Activated B cell treated with CpG ODN at 0.5 μM for 24 hours (primary cell): ENCODE measurements at places on chromosomes 1 and 21.

DNA sequence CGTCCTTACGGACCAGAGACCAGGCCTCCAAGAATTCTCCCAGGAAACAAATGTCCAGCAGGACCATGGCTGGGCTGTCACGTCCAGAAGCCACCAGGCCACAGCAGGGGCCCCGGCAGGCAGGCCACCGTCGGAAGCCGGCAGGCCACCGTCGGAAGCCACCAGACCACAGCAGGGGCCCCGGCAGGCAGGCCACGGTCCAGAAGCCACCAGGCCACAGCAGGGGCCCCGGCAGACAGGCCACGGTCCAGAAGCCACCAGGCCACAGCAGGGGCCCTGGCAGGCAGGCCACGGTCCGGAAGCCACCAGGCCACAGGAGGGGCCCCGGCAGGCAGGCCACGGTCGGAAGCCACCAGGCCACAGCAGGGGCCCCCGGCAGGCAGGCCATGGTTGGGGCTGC, 67.0 kb upstream of the PDE9A start:
- H3K4me3 ChIP-seq: no peak overlapping the region
- H3K27me3 ChIP-seq: no peaks in the 10 kb centered on the region
- H3K27ac ChIP-seq: no peak overlapping the region
- peaks cover 1% of the 10 kb centered on the region for H3K36me3 ChIP-seq
- DNase-seq: no peak
- H3K4me1 ChIP-seq: peaks cover 10% of the 10 kb centered on the region

DNA sequence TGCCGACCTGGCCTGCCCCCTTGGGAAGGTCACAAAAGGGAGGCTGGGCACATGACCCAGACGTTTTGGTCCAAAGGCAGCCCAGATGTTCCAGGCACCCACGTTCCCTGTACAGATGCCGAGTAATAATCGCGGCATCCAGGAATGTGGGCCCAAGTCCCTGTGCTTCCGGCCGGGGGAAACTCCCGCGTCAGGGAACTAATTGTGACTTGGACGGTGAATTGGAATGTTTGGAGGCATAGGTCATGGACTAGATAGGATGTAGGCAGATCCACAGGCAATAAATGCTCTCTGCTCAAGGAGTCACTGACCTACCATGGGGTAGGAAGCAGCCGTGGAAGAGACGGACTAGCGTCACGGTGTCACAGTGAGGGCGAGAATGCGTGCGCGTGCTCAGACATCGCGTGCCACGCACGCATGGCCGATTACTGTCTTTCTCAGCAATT, 178.4 kb downstream of the DUSP10 start:
- H3K4me1 ChIP-seq: no peaks in the 10 kb centered on the region
- no peaks in the 10 kb centered on the region for H3K36me3 ChIP-seq
- H3K4me3 ChIP-seq: no peak overlapping the region
- DNase-seq: no peak

DNA sequence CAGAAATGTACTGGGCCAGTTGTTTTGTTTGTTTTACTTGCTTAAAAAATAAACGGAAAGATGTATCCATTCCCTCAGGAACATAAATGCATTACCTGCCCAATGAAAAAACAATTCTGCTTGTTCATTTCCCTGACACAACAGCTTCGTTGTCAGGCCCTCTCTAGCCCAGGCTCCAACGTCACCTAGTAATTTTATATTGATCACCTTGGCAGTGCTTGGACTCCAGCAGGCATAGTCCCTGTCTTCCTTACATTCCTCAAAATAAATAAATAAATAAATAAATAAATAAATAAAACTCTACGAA, 1.2 kb downstream of the CEP170 start:
- H3K27ac ChIP-seq: peak overlapping the region; percentile 95
- peaks cover 18% of the 10 kb centered on the region for H3K36me3 ChIP-seq
- no peak for DNase-seq
- peaks cover 50% of the 10 kb centered on the region for H3K4me1 ChIP-seq

DNA sequence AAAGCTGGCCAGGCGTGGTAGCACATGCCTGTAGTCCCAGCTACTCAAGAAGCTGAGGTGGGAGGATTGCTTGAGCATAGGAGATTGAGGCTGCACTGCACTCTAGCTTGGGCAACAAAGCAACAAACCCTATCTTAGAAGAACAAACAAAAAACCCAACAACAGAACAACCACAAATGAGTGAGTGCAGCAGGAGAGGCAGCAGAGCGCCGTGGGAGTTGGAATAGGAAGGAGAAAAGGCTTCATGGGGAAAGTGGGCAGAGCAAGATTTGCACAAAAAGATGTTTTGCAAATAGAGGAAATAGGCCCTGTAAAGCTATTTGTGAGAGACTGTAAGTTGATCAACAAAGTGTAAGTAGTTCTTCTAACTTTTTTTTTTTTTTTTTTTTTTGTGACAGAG, 19.6 kb downstream of the SMAP2 start:
- DNase-seq: no peak
- no peaks in the 10 kb centered on the region for H3K27me3 ChIP-seq
- peak overlapping the region; percentile 39 for H3K4me3 ChIP-seq
- H3K4me1 ChIP-seq: peaks cover 100% of the 10 kb centered on the region
- peak overlapping the region; percentile 90 for H3K27ac ChIP-seq

DNA sequence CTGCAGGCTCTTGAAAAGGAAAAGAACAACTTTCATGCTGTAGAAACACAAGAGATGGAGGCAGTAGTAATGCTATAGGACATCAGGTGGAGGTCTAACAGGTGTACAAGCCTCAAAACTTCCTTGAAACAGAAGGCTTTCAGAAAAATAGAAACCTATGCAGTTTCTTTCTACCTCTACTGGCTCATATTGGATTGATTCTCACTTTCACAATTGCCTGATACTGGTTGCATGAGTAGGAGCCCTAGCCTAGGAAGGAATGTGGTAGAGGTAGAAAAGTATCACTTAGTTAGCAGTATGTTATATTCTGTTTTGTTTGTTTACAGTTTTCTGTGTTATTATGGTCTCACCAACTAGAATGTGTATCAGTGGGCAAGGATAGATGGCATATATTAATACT, 175.4 kb upstream of the GORAB start:
- H3K4me3 ChIP-seq: no peak overlapping the region
- no peaks in the 10 kb centered on the region for H3K27me3 ChIP-seq
- no peaks in the 10 kb centered on the region for H3K36me3 ChIP-seq
- no peaks in the 10 kb centered on the region for H3K4me1 ChIP-seq
- DNase-seq: no peak

DNA sequence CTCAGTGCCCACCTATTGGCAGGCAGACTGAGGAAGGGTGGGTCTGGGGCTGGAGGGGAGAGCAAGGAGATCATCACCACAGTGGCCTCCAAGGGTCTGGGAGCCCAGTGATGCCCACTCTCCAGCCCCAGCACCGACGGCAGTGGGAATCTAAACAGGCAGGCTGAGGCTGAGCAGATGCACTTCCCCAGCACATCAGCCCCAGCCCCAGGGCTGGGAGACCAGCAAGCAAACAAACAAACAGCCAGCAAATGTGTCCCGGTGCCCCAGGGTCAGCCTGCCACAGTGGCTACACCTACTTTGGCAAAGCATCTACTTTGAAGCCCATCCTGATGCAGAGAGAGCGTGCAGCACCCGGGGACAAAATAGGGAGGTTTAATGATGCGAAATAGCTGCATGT, 216.3 kb upstream of the ZC3H12A start:
- no peaks in the 10 kb centered on the region for H3K4me1 ChIP-seq
- H3K4me3 ChIP-seq: no peak overlapping the region
- H3K36me3 ChIP-seq: no peaks in the 10 kb centered on the region
- no peak for DNase-seq
- H3K27me3 ChIP-seq: peaks cover 60% of the 10 kb centered on the region

GRCh38 chr1:206851341-206852010, 13.9 kb upstream of the IL20 start:
- no peak overlapping the region for H3K27ac ChIP-seq
- DNase-seq: no peak
- no peaks in the 10 kb centered on the region for H3K4me1 ChIP-seq
- H3K27me3 ChIP-seq: peaks cover 8% of the 10 kb centered on the region
- H3K36me3 ChIP-seq: no peaks in the 10 kb centered on the region

DNA sequence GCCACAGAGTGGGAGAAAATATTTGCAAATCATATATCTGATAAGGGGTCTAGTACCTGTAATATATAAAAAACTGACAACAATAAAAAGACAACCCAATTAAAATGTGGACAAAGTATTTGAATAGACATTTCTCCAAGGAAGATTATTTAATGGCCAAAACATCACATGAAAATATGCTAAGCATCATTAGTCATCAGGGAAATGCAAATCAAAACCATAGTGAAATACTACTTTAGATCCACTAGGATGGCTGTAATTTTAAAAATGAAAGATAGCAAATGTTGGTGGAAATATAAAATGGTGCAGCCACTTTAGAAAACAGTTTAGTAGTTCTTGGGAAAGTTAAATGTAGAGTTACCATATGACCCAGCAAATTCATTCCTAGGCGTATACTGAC, 118.7 kb upstream of the KIF26B start:
- no peak for DNase-seq
- H3K27me3 ChIP-seq: no peaks in the 10 kb centered on the region
- H3K27ac ChIP-seq: no peak overlapping the region
- no peak overlapping the region for H3K4me3 ChIP-seq
- no peaks in the 10 kb centered on the region for H3K36me3 ChIP-seq

- H3K36me3 ChIP-seq: peaks cover 60% of the 10 kb centered on the region
- no peaks in the 10 kb centered on the region for H3K27me3 ChIP-seq
- no peak overlapping the region for H3K27ac ChIP-seq
- no peak overlapping the region for H3K4me3 ChIP-seq
Measured at GRCh38 chr1:45344499-45344898, 4.3 kb upstream of the MUTYH start.

GRCh38 chr1:10630661-10631120, 155.9 kb downstream of the PEX14 start:
- peaks cover 31% of the 10 kb centered on the region for H3K36me3 ChIP-seq
- H3K27me3 ChIP-seq: no peaks in the 10 kb centered on the region
- H3K27ac ChIP-seq: no peak overlapping the region
- H3K4me3 ChIP-seq: no peak overlapping the region
- H3K4me1 ChIP-seq: no peaks in the 10 kb centered on the region

GRCh38 chr1:34697818-34698217, 57.0 kb upstream of the GJB5 start:
- no peak for DNase-seq
- no peak overlapping the region for H3K4me3 ChIP-seq
- peaks cover 9% of the 10 kb centered on the region for H3K27me3 ChIP-seq
- no peak overlapping the region for H3K27ac ChIP-seq

DNA sequence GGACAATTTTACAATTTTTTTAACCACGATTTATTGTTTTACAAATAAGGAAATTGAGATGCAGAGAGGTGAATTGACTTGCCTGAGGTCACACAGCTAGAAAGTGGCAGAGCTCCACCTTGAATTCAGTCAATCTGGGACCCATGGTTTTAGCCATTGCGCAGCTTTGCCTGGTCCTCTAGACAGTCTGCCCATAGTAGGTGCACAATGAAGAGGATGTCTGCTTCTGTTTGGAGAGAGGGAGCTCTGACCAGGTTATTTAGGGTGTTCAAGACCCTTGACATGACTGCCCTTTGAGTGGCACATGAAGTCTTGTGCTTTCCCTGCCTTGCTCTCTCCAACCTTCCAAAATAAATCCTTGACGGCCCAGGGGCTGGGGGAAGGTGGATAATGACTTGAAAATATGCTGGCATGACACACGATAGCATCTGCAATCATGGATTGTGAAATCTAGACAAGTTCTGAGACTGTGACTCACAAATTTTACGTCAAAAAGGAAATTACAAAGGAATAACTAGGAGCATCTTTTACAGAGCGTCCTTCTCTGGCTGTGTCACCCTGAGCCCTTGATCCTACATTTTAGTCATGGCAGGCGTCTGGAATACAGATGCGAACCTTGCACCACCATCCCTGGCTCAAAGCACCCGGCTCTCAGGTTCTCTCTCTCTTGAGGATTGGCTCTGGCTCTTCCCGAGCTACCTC, 26.2 kb upstream of the ID3 start:
- H3K4me3 ChIP-seq: no peak overlapping the region
- peaks cover 44% of the 10 kb centered on the region for H3K4me1 ChIP-seq
- H3K36me3 ChIP-seq: no peaks in the 10 kb centered on the region
- no peaks in the 10 kb centered on the region for H3K27me3 ChIP-seq
- no peak for DNase-seq
